ENCODE measurements at places on chromosomes 4 and X.

GRCh38 chr4:144645631-144646522 is at the start of gene HHIP:
Gene HHIP, plus strand, starts transcription at chr4:144646156. Its CDS starts 520 bp downstream, at chr4:144646676.
- no peak for DNase-seq

DNA sequence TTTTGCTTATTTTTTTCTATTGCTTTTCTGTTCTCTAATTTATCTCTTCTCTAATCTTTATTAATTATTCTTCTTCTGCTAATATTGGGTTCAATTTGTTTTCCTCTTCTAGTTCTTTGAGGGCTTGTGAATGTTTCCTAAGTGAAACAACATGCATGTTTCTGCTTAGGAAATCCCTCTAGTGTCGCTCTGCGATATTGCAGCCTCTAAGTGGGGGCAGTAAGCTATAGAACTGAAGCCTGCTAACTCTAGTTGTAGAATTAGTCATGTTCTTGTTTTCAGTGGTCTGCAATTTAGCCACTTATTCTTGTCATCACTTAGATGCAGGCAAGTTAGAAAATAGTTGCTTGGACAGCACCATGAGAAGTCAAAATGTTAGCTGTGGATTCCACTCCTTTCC is 222.6 kb downstream of the SPIN4 start:
- peak; percentile 0 for DNase-seq

- no peak for DNase-seq
These were observed at the start of gene CYSLTR1 for GRCh38 chrX:78327370-78328086. Gene CYSLTR1, minus strand, starts transcription at chrX:78327611. Its CDS starts 53,865 bp downstream, at chrX:78273746.

GRCh38 chr4:183876268-183876934 is 28.7 kb upstream of the STOX2 start:
- peak; percentile 39 for DNase-seq

DNA sequence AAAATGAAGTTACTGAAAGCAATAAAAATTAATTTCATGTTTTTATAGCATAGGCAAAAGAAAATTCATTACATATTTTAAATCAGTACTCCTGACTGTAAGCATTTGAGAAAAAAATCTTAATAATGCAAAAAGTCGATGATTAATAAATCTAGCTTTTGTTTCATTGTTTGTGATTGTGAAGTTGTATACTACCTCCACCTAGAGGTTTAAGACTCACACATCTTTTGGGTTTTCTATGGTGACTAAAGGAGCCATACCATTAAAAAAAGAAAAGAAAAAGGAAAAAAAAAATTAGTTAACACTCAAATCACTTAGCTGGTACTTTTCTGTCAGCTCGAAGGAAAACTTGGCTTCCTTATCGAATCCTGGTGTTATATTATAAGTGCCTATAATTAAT is 2.0 kb downstream of the GABRA2 start:
- no peak for DNase-seq

DNA sequence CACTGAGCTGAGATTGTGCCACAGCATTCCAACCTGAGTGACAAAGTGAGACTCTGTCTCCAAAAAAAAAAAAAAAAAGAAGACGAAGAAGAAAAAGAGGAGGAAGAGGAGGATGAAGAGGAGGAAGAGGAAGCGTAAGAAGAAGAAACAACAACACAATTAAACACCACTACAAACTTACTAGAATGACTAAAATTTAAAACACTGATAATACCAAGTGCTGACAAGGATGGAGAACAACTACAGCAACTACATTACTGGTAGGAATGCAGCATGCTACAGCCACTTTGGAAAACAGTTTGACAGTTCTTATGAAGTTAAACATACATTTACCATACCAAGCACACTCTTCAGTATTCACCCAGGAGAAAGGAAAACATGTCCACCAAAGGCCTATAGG is 24.1 kb downstream of the LRBA start:
- DNase-seq = no peak

Measured in NCI-H510A treated with DMSO at 0.1 percent for 48 hours (cell line).